Inflammatory macrophage (primary cell): ENCODE measurements at places on chromosomes 11 and 22.

GRCh38 chr11:95253141-95253540 lies 22.1 kb upstream of the SESN3 start:
- DNase-seq: no peak

GRCh38 chr11:62353841-62354240 lies 16.6 kb downstream of the ASRGL1 start:
- no peak for DNase-seq

GRCh38 chr11:28243061-28243460 lies 134.9 kb downstream of the METTL15 start:
- no peak for DNase-seq

- DNase-seq: no peak
These were observed 107.2 kb downstream of the SWAP70 start for GRCh38 chr11:9771071-9771511.

- DNase-seq: no peak
These were observed 846 bp upstream of the OAF start for GRCh38 chr11:120209746-120210625.

DNA sequence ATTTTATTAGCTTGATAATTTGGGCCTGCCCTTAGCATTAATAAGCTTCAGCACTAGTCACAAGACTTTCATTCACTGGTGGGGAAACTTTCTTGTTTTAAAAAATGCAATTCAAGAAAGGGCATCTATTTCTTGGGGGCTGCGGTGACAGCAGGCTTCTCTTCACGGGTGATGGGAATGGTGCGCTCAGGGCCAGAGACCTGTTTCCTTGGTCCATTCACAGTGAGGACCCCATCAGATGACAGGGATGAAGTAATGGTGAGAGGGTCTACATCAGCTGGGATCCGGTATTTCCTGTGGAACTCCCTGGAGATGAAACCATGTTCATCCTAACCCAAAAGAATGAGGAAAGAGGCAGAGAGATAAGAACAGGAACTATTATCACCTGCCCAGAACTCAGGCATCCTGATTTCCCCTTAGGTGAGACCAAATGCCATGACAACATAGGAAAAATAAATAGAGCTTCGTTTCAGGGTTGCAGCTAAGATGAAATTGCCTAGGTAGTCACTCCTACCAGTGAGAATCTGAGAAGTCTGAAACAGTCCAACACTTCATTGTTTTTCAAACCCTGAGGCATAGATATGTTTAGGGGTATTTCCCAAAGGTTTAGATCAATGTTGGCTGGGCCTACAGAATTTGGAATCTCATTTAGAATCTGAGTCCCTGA lies 2.8 kb downstream of the CRYAB start:
- DNase-seq: no peak

- no peak for DNase-seq
These were observed 125.7 kb downstream of the KCNQ1OT1 start for GRCh38 chr11:2574043-2574552.

GRCh38 chr11:128343870-128344269 lies 243.5 kb downstream of the ETS1 start:
- no peak for DNase-seq
